Immature natural killer cell (primary cell): ENCODE measurements at places on chromosomes 2 and 18. TPM values are rescaled to one million over a fixed set of nuclear protein-coding genes. Genes with fewer than 3 reads are reported as not detected.

VWC2L gene
- polyA plus RNA-seq, result not detected

SNTG2 gene
- polyA plus RNA-seq, result not detected

NAPG gene
- polyA plus RNA-seq, result 14.4 TPM

ERMN gene
- not detected for polyA plus RNA-seq

PRKAG3 gene
- polyA plus RNA-seq, result not detected

ALS2 gene
- polyA plus RNA-seq, result 5.4 TPM

SPP2 gene
- not detected for polyA plus RNA-seq

GPR55 gene
- not detected for polyA plus RNA-seq

GRCh38 chr18:66838340-66838987, 234.6 kb upstream of the CDH19 start:
- DNase-seq, result no peak

GRCh38 chr2:27408601-27409320, 630 bp downstream of the PPM1G start:
- DNase-seq, result no peak

- no peak for DNase-seq
Measured at GRCh38 chr2:107669335-107669734, 157.4 kb upstream of the RGPD4 start.

GRCh38 chr2:125837128-125837527, 818.8 kb upstream of the GYPC start:
- DNase-seq, result no peak

- DNase-seq, result no peak
Measured at GRCh38 chr2:119700866-119701265, 21.9 kb downstream of the TMEM177 start.

- DNase-seq, result no peak
Measured at GRCh38 chr2:225465827-225466226, 66.3 kb downstream of the NYAP2 start.

DNA sequence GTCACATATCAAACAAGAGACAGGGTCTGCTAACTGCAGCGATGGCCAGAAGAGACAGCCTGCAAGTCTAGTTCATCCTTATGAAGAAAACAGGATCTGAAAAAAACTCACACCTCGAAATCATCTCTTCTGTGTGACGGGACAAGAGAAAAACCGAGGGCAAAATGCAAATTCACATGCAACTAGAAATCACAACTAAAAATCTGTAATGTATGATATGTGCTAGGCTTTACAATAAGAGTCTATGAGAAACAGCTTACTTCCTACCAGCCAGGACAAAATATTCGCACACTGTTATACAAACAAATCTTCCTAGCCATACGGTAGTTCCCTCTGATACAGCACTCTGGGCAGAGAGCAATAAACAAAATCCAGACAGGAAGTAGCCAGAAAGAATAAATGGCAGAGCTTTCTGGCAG, 48.8 kb downstream of the ANKRD44 start:
- peak; percentile 27 for DNase-seq

DNA sequence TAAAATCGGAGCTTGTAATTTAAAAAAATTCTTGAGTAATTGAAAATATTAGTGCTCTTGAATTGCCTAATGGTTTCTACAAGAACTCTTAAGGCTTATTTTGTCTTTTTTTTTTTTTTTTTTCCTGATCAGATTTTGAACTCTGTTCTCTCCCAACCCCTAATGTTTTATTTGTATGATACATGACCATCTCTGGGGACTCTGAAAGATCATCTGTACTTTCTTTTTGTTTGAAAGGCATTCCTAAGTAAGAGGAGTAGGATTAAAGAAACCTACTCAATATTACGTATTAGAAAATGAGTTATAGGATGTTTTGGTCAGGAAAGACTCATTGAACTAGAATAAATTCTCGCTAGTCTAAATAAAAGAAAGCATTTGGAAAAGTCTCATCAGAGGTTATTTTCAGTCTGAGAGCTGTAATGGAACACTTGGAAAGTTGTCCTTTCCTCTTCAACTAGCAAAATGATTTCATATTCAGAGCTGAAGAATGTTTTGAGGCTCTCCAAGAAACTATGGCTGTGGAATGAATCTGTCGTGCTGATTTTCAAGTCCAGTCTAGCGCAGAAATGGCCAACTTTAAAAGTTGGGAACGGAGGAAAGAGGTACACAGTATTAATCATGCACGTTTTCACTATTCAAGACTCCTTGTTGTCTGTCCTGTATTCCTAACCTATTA, 182.7 kb downstream of the PRPF40A start:
- no peak for DNase-seq

DNA sequence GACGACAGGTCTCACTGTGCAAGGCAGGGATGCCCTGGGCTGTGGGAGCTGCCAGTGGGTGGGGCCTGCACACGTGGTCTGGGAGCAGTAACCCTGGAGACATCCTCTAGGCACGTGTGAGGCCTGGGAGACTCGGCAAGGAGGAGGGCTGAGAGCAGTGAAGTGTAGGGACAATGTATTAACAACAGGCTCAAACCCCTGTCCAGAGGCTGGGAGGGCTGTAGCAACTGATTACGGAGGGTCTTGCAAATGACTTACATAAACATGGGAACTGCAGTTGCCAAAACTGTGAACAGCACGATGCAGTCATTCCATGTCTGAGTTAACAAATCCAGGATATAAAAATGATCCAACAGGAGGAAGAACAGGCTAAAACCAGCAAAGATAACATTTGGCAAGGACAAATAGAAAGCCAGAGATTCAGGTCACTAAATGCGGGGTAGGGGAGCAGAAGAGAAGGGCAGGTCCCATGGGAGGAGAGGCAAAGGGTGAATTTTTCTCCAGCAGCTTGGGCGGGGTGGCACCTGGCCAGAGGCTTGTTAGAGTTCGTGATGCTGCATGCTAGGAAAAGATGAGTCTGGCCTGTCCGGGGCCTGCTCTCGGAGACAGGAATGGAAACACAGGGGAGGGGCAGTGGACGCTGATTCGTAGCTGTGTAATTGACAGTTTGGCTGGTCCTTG, 44.9 kb downstream of the CYP27C1 start:
- no peak for DNase-seq

DNA sequence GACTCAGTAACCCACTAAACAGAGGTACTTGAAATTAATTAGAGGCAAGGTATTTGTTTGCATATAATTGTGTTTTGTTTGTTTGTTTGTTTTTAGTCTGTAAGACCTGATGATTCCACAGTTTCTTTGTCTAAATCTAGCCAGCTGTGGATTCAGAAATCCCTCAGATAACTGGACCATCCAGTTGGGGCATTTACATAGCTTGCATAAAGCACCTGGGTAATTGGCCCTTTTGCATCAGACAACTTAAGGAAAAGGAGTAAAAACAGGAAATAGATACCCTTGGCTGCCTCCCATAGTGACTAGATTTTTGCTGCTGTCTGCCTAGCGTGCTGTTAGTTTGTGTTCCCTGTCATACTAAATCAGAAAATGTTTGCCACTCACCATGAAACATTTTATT, 46.6 kb upstream of the XIRP2 start:
- DNase-seq, result no peak

DNA sequence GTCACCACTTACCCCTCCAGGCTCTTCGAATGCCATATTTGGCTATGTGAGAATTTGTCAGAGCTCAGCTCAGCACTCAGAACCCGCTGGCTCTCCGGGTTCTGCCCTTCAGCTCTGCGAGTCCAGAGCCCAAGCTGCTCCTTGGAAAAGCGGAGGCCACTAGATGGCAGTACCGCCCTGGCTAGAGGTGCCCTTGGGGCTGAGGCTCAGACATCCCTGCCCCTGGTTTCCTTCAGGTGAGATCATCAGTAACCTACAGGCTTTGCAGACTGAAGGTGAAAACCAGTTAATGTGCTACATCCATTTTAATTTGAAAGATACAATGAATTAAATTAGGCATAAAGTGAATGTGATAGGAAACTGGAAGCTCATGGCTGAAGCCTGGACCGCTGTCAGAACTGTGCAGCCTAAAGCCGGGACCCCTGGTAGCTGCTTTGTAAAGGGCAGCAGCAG, 285.6 kb downstream of the AGAP1 start:
- peak; percentile 6 for DNase-seq
